ENCODE measurements at places on chromosomes 7 and 10.

DNA sequence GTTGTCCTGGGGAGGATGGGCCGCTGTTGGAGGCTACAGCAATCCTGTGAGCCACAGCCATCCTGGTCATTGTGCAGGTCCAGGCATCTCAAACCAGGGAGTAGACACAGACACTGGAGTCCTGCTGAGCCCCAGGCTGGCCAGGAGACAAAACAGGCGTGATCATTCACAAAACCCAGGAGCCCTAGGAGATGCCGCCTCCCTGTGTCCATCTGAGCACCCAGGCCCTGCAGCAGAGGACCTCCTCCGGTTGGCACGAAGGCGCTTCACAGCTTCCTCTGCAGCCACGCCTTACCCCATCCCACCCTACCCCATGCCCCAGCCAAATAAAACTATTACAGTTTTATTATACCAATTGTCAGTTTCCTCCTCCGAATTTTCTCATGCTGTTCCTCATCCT is 183.6 kb downstream of the PLXNA4 start:
- no peak overlapping the region for H3K4me3 ChIP-seq
- H3K27ac ChIP-seq: no peak overlapping the region

GRCh38 chr7:38179776-38180226 is 1.8 kb downstream of the STARD3NL start:
- H3K27ac ChIP-seq: peak overlapping the region; percentile 7
- H3K4me1 ChIP-seq: no peaks in the 10 kb centered on the region
- H3K36me3 ChIP-seq: no peaks in the 10 kb centered on the region
- DNase-seq: no peak
- no peak overlapping the region for H3K4me3 ChIP-seq

- no peaks in the 10 kb centered on the region for H3K4me1 ChIP-seq
- no peaks in the 10 kb centered on the region for H3K36me3 ChIP-seq
- no peak overlapping the region for H3K27ac ChIP-seq
- H3K27me3 ChIP-seq: no peaks in the 10 kb centered on the region
- DNase-seq: no peak
- no peak overlapping the region for H3K4me3 ChIP-seq
Measured at GRCh38 chr10:48381971-48382370, 75.5 kb downstream of the MAPK8 start.

GRCh38 chr7:159032753-159033472 is 111.8 kb downstream of the VIPR2 start:
- H3K4me1 ChIP-seq: no peaks in the 10 kb centered on the region
- H3K27me3 ChIP-seq: no peaks in the 10 kb centered on the region
- H3K4me3 ChIP-seq: no peak overlapping the region
- DNase-seq: peak; percentile 22

- H3K27me3 ChIP-seq: no peaks in the 10 kb centered on the region
- no peaks in the 10 kb centered on the region for H3K4me1 ChIP-seq
- no peak for DNase-seq
- peaks cover 1% of the 10 kb centered on the region for H3K36me3 ChIP-seq
- no peak overlapping the region for H3K4me3 ChIP-seq
- no peak overlapping the region for H3K27ac ChIP-seq
Measured at GRCh38 chr10:31820778-31821369, 107.8 kb downstream of the ARHGAP12 start.

GRCh38 chr7:108838198-108838597 is 268.5 kb downstream of the DNAJB9 start:
- no peaks in the 10 kb centered on the region for H3K4me1 ChIP-seq
- DNase-seq: no peak
- H3K27ac ChIP-seq: no peak overlapping the region
- H3K36me3 ChIP-seq: no peaks in the 10 kb centered on the region
- no peak overlapping the region for H3K4me3 ChIP-seq
- no peaks in the 10 kb centered on the region for H3K27me3 ChIP-seq

DNA sequence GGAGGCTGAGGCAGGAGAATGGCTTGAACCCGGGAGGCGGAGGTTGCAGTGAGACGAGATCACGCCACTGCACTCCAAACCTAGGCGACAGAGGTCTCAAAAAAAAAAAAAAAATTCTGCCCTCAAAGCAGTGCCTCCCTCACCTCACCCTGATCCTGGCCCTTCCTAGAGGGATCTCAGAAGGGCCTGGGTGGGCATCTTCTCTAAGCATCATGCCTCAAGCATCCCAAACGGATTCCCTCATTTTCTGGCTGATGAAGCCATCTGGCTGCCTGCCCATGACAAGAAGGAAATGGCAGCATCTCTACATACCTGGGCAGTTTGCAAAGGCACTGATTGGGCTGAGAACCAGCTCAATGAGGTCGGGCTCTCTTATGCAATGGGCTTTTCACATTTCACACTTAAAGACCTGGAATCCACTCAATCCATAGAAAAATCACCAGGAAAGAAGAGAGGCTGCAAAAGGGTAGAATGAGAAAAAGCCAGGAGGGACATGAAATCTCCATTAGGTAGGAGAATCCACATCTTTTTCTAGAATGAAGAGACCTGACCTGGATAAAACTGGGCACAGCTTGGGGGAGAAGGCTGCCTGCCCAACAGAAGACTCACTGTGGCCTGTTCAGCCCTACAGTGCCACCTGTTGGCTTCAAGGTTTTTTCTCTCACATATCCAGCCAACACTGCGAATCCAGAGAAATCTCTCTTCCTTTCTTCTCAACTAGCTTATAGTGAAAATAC is 48.1 kb downstream of the PDLIM1 start:
- no peak overlapping the region for H3K4me3 ChIP-seq
- peaks cover 41% of the 10 kb centered on the region for H3K36me3 ChIP-seq
- H3K4me1 ChIP-seq: no peaks in the 10 kb centered on the region

GRCh38 chr10:45023426-45023825 is 22.7 kb downstream of the ZNF22 start:
- no peaks in the 10 kb centered on the region for H3K4me1 ChIP-seq
- H3K4me3 ChIP-seq: no peak overlapping the region
- no peaks in the 10 kb centered on the region for H3K36me3 ChIP-seq
- H3K27ac ChIP-seq: no peak overlapping the region
- no peaks in the 10 kb centered on the region for H3K27me3 ChIP-seq
- DNase-seq: no peak

DNA sequence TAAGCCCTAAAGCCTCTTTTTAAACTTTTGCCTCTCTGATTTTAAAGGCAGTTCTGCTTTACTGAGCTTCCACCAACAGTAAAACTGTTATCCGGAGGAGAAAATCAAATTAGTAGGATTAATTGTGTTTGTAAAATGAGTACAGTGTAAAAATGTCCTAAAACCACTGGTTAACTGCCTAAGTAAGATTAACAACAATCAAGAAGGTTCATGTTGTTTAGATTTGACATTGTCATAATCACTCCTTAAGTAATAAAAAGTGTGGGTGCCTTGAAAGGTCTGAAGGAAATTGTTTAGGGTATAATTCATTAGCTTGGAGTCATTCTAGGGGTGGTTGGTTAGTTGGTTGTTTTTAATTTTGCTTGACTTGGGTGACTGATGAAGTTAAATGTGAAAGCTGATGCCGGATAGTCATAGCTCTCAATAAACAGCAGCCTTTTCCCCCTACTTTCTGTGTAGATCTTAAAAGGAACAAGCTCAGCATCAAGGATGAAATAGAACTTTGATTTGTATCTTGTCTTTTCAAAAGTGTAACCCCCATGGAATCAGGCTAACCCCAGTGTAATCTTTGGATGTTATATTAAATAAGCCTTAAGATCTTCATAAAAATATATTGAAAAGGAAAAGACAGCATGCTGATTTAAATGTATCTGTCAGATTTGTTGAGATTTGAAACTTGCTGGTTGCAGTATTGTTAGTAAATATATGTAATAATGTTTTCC is 148.3 kb downstream of the ARID5B start:
- peak overlapping the region; percentile 93 for H3K27ac ChIP-seq
- DNase-seq: no peak
- peaks cover 21% of the 10 kb centered on the region for H3K4me1 ChIP-seq
- H3K36me3 ChIP-seq: peaks cover 4% of the 10 kb centered on the region
- H3K4me3 ChIP-seq: peak overlapping the region; percentile 52

- H3K27ac ChIP-seq: no peak overlapping the region
- DNase-seq: no peak
- H3K4me1 ChIP-seq: peaks cover 3% of the 10 kb centered on the region
- no peaks in the 10 kb centered on the region for H3K36me3 ChIP-seq
- H3K4me3 ChIP-seq: no peak overlapping the region
- H3K27me3 ChIP-seq: no peaks in the 10 kb centered on the region
Measured at GRCh38 chr7:5452937-5453540, 29.4 kb upstream of the TNRC18 start.

DNA sequence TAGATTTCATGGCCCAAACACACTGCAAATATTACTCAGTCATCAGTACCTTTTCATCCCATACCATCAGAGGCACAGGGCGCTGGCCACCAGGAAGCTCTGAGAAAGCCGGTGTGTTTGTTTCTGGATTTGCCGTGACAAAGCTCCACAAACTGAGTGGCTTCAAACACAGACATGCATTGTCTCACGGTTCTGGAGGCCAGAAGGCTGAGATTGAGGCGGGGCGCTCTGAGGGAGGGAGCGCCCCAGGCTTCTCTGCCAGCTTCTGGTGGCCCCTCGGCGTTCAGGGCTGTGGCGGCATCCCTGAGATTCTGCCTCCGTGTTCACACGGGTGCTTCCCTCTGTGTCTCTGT is 3.7 kb upstream of the TTYH3 start:
- no peaks in the 10 kb centered on the region for H3K36me3 ChIP-seq
- peaks cover 36% of the 10 kb centered on the region for H3K4me1 ChIP-seq
- no peaks in the 10 kb centered on the region for H3K27me3 ChIP-seq
- no peak overlapping the region for H3K4me3 ChIP-seq
- DNase-seq: no peak
- no peak overlapping the region for H3K27ac ChIP-seq

GRCh38 chr10:11682851-11683250 is 59.3 kb upstream of the ECHDC3 start:
- H3K36me3 ChIP-seq: no peaks in the 10 kb centered on the region
- no peaks in the 10 kb centered on the region for H3K27me3 ChIP-seq
- no peak overlapping the region for H3K27ac ChIP-seq

- H3K36me3 ChIP-seq: no peaks in the 10 kb centered on the region
- H3K4me3 ChIP-seq: no peak overlapping the region
- H3K4me1 ChIP-seq: peaks cover 18% of the 10 kb centered on the region
- no peak overlapping the region for H3K27ac ChIP-seq
Measured at GRCh38 chr7:36951257-36951697, 227.0 kb upstream of the AOAH start.

GRCh38 chr10:63671317-63671937 is 150.2 kb downstream of the REEP3 start:
- H3K27ac ChIP-seq: peak overlapping the region; percentile 18
- no peak for DNase-seq
- no peaks in the 10 kb centered on the region for H3K27me3 ChIP-seq

GRCh38 chr10:118369641-118370205 is 27.6 kb upstream of the FAM204A start:
- H3K4me1 ChIP-seq: no peaks in the 10 kb centered on the region
- no peak overlapping the region for H3K27ac ChIP-seq
- H3K4me3 ChIP-seq: no peak overlapping the region
- no peak for DNase-seq

DNA sequence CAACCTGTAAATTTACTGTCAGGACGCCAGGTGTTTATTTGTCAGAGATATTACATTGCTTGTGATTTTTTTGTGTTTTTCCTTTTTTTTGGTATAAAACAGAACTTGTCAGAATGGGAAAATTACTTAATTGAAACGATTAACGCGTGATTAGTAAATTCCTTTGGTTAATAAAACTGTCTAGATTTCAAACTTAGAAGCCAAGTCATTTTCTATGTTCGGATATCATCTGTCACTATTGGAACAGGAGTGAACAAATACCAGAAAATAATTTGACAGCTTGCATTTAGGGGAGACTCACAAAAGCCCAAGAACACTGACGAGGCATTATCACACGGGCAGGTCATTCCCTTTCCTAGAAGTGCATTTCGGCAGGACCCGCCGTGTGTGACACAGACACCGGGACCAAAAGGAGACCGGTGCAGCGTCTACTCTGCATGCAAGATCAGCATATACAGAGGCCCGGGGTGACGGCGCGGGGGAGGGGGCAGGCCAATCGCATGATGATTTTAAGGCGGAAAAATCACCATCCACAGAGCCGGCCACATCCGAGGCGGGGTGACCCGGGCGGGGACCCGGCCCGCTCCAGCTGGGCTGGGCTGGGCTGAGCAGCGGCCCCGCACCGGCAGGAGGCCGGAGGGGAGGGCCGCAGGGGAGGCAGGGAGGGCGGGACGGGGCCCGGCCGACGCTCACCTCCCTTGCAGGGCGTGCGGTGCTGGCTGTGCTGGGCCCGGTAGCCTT is 841 bp downstream of the GLUD1 start:
- peak; percentile 58 for DNase-seq
- no peaks in the 10 kb centered on the region for H3K27me3 ChIP-seq
- peaks cover 37% of the 10 kb centered on the region for H3K4me1 ChIP-seq
- peak overlapping the region; percentile 99 for H3K4me3 ChIP-seq
- peaks cover 2% of the 10 kb centered on the region for H3K36me3 ChIP-seq

DNA sequence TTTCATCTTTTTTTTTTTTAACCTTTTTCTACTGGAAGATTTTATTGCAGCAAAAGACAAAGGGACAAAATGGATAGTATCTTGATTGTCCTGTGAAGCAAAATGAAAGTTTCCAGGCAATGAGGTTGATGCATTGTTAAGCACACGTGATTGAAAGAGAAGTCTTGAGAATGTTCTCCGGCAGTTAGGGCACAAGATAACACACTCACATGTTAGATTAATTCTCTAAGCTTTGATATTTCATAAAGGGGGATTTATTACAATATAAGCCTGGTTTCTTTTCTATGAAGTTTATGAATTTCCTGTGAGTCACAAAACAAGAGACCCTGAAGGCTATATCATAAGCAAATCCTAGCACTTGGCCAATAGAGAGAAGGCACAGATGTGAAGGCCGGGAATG is 93.4 kb upstream of the ARMC3 start:
- H3K36me3 ChIP-seq: no peaks in the 10 kb centered on the region
- no peaks in the 10 kb centered on the region for H3K27me3 ChIP-seq
- H3K4me1 ChIP-seq: no peaks in the 10 kb centered on the region

GRCh38 chr10:28139138-28139537 is 140.3 kb upstream of the ODAD2 start:
- H3K27me3 ChIP-seq: no peaks in the 10 kb centered on the region
- no peak overlapping the region for H3K27ac ChIP-seq
- no peaks in the 10 kb centered on the region for H3K36me3 ChIP-seq
- no peak for DNase-seq
- no peak overlapping the region for H3K4me3 ChIP-seq
- no peaks in the 10 kb centered on the region for H3K4me1 ChIP-seq

DNA sequence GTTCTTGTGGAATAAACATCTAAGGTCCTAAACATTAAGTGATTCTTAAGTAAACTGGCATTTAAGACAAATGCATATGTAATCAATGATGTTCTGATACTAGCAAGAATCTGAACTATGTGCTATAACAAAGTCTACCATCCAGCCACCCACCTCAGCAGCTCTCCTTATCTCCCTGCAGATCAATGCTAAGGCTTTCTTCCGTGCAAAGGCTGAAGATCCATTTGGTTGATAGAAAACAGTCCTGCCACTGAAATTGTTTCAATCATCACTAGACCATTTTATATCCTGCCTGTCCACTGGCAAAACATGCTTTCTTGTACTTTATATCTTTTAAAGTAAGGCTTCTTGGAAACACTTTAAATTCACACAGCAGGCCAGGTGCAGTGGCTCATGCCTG is 6.3 kb upstream of the SMKR1 start:
- H3K27me3 ChIP-seq: no peaks in the 10 kb centered on the region
- H3K27ac ChIP-seq: no peak overlapping the region
- no peak for DNase-seq
- no peaks in the 10 kb centered on the region for H3K36me3 ChIP-seq

- no peaks in the 10 kb centered on the region for H3K4me1 ChIP-seq
- no peaks in the 10 kb centered on the region for H3K36me3 ChIP-seq
Measured at GRCh38 chr7:142563470-142563869, 185.8 kb upstream of the PRSS1 start.
